ENCODE measurements at places on chromosomes 7 and 10.

DNA sequence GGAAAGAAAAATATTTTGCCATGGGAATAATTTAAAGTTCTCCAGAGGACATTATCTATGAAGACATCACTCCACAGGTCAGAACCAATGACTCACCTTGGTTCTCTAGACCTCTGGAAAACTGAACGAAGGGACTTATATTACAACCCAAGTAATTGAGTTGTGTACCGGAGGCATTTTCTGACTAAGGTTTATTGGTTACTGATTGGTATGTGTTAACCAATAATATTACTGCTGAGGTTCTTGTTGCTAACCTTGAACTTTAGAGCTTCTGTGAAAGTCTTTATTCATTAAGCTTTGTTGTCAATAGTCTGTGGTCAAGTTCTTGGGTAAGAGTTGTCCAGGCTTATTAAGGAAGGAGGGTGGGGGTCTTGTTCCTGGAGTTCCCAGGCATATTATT lies 78.1 kb upstream of the MTPN start:
- DNase-seq, result no peak

- no peak for DNase-seq
These were observed 5.1 kb downstream of the STK32C start for GRCh38 chr10:132302421-132303310.

DNA sequence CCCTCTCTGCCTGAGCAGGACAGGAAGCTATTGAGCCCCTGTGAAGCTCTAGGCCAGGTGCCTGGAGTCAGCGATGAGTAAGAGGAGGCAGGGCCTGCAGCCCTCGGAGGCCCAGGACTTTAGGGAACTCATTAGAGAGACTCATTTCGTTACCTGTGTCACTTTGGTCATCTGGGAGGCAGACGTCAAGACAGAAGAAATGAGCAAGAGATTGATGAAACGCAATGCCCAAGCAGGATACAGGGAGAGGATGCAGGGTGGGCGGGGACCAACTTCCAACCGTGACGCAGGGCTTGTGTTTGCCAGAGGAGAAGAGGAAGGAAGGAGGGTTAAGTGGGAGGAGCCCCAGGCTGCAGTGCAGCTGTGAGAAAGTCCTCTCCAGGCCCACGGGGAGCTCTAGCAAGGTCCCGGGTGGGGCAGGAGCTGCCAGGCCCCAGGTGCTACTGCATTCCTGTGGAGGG lies 26.4 kb upstream of the GNA12 start:
- peak; percentile 49 for DNase-seq

DNA sequence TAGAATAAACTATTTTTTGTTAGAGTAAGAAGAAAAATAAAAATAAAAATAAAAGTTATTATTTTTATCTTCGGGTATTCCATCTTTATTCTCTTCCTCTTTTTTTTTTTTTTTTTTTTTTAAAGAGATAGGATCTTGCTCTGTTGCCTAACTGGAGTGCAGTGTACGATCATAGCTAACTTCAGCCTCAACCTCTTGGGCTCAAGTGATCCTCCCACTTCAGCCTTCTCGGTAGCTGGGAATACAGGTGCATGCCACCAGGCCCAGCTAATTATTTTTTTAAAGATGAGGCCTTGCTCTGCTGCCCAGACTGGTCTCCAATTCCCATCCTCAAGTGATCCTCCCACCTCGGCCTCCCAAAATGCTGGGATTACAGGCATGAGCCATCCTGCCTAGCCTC lies 15.4 kb downstream of the STAM start:
- DNase-seq, result no peak

GRCh38 chr7:157267956-157268355 lies 68.8 kb upstream of the DNAJB6 start:
- DNase-seq, result no peak

- DNase-seq, result no peak
These were observed 19.1 kb downstream of the CEP41 start for GRCh38 chr7:130421684-130422083.

DNA sequence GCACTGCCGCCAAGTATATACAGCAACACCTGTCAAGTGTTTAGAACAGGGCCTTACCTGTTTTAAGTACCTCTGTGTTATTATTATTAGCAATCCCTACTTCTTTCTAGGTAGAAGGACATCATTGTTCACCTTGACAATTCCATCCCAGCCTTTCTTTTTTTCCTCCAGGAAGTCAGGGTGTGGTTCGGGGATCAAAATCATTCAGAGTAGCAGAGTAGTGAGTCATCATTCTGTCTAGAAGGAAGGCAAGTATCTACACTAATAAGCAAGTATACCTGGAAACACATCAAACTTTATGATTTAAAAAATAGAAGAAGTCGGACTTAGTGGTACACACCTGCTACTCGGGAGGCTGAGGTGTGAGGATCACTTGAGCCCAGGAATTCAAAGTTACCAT lies 25.5 kb upstream of the CAPZA2 start:
- DNase-seq, result no peak

Data from CD4-positive, CD25-positive, alpha-beta regulatory T cell (primary cell).